Caco-2 (cell line): ENCODE measurements at places on chromosomes 5 and 9. TPM values are rescaled to one million over a fixed set of nuclear protein-coding genes. Genes with fewer than 3 reads are reported as not detected.

Gene TAF11L2
- total RNA-seq: not detected in 2 replicates

Gene TICAM2
- 0.91 TPM in 2 replicates for total RNA-seq

Gene PCA3
- not detected in 2 replicates for total RNA-seq

Gene MARVELD2
- total RNA-seq: 47.2 and 50.3 TPM in 2 replicates

Gene LCN15
- not detected in 2 replicates for total RNA-seq

Gene STKLD1
- 3.4 and 4.1 TPM in 2 replicates for total RNA-seq

DNA sequence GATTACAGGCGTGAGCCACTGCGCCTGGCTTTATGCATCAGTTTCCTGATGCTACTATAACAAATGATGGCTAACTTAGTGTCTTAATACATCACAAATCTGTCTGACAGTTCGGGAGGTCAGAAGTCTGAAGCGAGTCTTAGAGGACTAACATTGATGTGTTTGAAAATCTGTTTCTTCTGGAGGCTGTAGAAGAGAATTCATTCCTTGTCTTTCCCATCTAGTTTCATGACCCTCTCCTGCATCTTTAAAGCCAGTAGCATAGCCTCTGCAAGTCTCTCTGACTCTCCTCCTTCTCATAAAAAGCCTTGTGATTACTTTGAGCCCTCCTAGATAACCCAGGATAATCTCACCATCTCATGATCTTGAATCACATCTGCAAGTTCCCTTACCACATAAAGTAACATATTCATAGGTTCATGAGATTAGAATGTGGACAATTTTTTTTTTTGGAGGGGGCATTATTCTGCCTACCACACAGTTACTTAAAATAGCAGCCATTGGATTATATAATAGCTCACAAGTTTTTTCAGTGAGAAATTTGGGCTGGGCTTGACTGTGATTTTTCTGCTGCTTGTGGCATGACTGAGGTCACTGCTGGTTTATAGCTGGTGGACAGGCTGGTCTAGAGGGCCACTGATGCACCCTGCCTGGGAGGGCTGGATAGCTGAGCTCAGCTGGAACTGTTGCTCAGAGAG is 134.8 kb downstream of the FBXL7 start:
- H3K36me3 ChIP-seq: no peaks in the 10 kb centered on the region
- no peaks in the 10 kb centered on the region for H3K4me1 ChIP-seq
- no peak overlapping the region for H3K27ac ChIP-seq
- H3K4me3 ChIP-seq: no peak overlapping the region

GRCh38 chr9:96399325-96399633 is 15.8 kb upstream of the SLC35D2 start:
- no peaks in the 10 kb centered on the region for H3K4me1 ChIP-seq
- no peak for DNase-seq
- H3K4me3 ChIP-seq: no peak overlapping the region
- no peaks in the 10 kb centered on the region for H3K36me3 ChIP-seq

DNA sequence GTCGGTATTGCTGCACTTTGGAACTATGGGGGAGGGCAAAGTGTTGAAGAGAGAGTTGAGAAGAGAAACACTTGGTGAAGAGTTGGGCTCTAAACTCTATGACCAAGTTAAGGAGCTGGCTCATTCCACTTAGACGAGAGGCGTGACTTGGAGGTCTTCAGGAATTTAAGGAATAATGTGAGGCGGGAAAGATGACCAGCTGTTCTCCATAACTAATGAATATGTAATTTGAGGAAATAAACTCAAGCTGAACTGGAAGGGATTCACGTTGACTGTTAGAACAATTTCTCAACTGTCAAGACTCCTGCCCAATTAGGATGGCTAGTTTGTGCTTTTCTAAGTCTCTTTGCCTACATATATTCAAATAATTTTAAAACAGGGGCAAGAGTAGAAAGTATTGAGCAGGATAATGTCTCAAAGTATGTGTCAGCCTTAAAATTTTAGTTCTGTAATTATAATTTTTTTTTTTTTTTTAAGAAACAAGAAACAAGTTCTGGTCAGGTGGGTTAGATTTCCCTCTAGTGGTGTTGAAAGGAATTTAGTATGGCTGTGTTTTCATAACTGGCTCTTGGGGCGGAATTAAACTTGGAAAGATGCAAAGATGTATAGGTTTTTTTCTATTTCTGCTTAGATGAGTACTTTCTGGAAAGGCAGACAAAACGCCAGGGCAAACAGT is 33.4 kb downstream of the TMEM252 start:
- H3K4me3 ChIP-seq: no peak overlapping the region
- DNase-seq: no peak
- no peaks in the 10 kb centered on the region for H3K4me1 ChIP-seq
- no peaks in the 10 kb centered on the region for H3K36me3 ChIP-seq
- no peaks in the 10 kb centered on the region for H3K27me3 ChIP-seq

GRCh38 chr5:69368458-69369339 is 621 bp downstream of the AK6 start:
- peak overlapping the region; percentile 67 for H3K4me3 ChIP-seq
- H3K27me3 ChIP-seq: no peaks in the 10 kb centered on the region
- no peaks in the 10 kb centered on the region; the same call in 1 of the 2 replicates for H3K36me3 ChIP-seq
- peak; percentile 55 for DNase-seq
- peaks cover 15% of the 10 kb centered on the region for H3K4me1 ChIP-seq
